Activated CD8-positive, alpha-beta memory T cell treated with anti-CD3 and anti-CD28 coated beads, Interleukin-2, amount 10 ng/mL, durations not matched to agents 7 days and 5 days (primary cell): ENCODE measurements at places on chromosomes 3 and 15. TPM values are rescaled to one million over a fixed set of nuclear protein-coding genes. Genes with fewer than 3 reads are reported as not detected.

THPO gene
- not detected for total RNA-seq

SPATA12 gene
- not detected for total RNA-seq

ARHGEF26 gene
- total RNA-seq: 0.23 TPM

CPLX3 gene
- total RNA-seq: not detected

CCR8 gene
- 3.7 TPM for total RNA-seq

AADACL2 gene
- total RNA-seq: not detected

WDR93 gene
- total RNA-seq: not detected

CDCP1 gene
- 7.0 TPM for total RNA-seq

SLC28A1 gene
- total RNA-seq: not detected

SCN10A gene
- total RNA-seq: not detected

CFAP100 gene
- total RNA-seq: not detected

RAD18 gene
- total RNA-seq: 37.6 TPM

SLC35A5 gene
- total RNA-seq: 23.2 TPM

RAB6B gene
- 1.3 TPM for total RNA-seq

HTR3E gene
- not detected for total RNA-seq

CFAP44 gene
- 3.4 TPM for total RNA-seq

ANKRD63 gene
- total RNA-seq: not detected

FILIP1L gene
- total RNA-seq: 15.5 TPM

KY gene
- total RNA-seq: not detected

STRA6 gene
- 1.3 TPM for total RNA-seq

RBP2 gene
- total RNA-seq: not detected

PLAAT1 gene
- not detected for total RNA-seq

ARGFX gene
- total RNA-seq: not detected

ATP8B4 gene
- 98.3 TPM for total RNA-seq

PLSCR2 gene
- not detected for total RNA-seq

GRIP2 gene
- total RNA-seq: not detected

ZDHHC3 gene
- 54.0 TPM for total RNA-seq

MEX3B gene
- total RNA-seq: 0.73 TPM

ARNT2 gene
- total RNA-seq: not detected

KBTBD12 gene
- not detected for total RNA-seq

POPDC2 gene
- total RNA-seq: 2.3 TPM

LSAMP gene
- not detected for total RNA-seq

ALDH1A3 gene
- total RNA-seq: not detected

GATA2 gene
- total RNA-seq: not detected

AGTR1 gene
- total RNA-seq: not detected

PLD1 gene
- total RNA-seq: 2.0 TPM

ACAN gene
- total RNA-seq: not detected

CKMT1B gene
- 0.40 TPM for total RNA-seq

ILDR1 gene
- total RNA-seq: 3.8 TPM

PIGZ gene
- total RNA-seq: 1.6 TPM

LIPC gene
- 9.0 TPM for total RNA-seq

GOLGA8M gene
- total RNA-seq: 4.6 TPM

TRAT1 gene
- 62.4 TPM for total RNA-seq

ACSBG1 gene
- total RNA-seq: not detected

FBXW12 gene
- not detected for total RNA-seq

LIPH gene
- not detected for total RNA-seq

CHRFAM7A gene
- total RNA-seq: 0.73 TPM

GPR62 gene
- total RNA-seq: not detected

MRAS gene
- not detected for total RNA-seq

FETUB gene
- not detected for total RNA-seq

CACNA1D gene
- total RNA-seq: 0.41 TPM

HRG gene
- not detected for total RNA-seq

FMN1 gene
- total RNA-seq: not detected

SCAANT1 gene
- 1.3 TPM for total RNA-seq

MEIS2 gene
- 0.07 TPM for total RNA-seq

NEO1 gene
- 3.4 TPM for total RNA-seq

PRTG gene
- total RNA-seq: not detected
